ENCODE measurements at places on chromosomes 1 and 21.

DNA sequence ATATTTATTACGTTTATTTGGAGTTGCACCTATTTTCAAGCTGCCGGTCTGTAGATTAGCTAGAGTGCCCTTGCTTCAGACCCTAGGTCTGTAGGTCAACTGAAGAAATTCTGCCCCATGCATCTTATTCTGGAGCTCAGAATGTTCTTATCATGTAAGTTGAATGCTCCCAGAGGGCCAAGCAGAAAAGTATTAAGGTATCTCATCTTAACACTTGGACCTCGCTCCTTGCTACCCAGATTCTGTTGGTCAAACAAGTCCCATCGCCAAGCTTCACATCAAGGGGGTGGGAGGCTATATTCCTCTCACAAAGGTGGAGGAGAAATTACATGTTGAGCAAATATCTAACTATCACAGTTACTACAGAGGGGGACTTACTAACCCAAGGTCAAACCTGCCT is 187.7 kb downstream of the C1orf94 start:
- no peak for DNase-seq

DNA sequence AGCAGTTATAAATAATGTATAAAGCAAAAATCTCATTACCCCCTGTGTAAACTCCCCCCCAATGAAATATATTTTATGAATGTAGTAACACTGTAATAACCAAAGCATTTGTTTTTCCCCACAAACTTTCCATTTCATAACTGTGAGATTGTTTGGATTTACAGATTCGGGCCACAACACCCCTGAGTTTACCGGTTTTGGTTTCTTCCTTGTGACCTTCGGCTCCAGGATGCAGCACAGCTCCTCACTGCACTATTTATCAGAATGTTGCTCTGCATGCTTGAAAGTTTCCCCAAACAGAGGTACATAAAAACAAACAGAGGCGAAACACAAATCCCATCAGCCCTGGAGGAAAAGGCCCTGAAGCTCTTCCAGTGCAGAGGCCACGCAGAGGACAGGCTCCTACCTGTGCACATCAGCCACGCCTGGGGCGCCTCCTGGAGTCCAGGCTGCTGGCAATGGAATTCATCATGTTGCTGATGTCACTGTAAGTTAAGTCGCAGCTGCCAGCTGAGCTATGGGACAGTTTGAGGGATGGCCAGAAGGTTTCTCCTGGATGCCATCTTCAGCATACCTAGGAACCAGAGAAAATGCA is 122.0 kb downstream of the LMO4 start:
- peak; percentile 20 for DNase-seq

DNA sequence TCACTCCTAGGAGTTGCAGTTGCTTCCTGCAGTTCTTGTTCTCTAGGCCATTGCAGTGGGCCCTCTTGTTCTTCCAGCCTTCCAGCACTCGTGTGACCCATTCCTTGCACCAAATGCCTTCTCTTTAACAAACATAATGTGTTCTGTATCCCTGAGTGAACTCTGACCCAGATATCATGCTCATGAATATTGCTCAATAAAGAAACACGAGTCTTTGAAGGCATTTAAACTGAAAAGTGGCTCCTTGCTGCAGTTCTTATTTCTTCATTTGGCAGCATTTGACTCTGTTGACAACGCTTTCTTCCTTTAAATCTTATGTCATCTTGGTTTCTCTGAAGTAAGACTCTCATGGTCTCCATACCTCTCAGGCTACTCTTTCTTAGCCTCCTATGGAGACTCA is 100.7 kb upstream of the PDE4B start:
- DNase-seq, result no peak

- DNase-seq, result no peak
Observed at GRCh38 chr1:39711104-39711965, 20.1 kb upstream of the HPCAL4 start.

DNA sequence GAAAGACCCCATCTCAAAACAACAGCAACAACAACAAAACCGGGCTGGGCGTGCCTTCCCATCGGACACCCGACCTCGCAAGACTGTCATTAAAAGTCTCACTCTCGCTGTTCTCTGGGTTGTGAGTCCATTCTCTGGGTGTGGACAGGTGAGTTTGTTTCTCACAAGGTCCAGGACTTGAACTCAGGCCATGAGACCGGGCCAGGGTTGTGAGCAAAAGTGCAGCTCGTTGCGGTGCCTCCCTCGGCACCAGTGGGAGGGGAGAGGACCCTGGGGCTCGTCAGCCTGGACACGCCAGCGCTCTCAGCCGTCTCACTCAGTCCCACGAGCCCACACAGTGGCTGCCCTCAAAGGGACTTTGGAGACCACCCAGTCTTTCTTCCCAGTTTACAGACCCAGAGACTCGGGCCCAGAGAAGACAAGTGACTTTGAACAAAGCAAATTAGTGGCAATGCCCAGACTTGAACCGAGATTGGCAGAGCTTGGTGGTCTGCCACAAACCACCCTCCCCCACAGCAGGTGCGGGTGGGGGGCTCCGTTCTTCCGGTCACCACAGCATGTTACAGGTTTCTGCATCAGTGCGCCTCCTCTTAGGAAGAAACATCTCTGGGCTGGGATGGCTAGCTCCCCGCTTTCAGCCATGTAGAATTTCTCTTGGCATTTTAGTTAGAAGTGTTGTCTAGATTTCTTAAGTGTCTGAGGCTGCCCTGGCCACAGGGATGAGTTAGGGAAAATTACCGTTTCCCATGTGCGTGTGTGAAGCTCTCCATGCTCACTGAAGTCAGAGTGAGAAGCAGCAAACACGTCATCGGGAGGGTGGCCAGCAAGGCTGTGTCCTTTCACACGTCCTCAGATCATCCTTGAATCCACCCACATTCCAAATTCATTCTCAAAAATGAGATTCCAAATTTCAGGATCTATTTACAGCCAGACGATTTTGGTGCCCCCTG is 28.3 kb downstream of the LRRC3 start:
- DNase-seq, result no peak

Data from activated CD8-positive, alpha-beta memory T cell treated with anti-CD3 and anti-CD28 coated beads, Interleukin-2, amount 50 U/mL, for 4 hours (primary cell).